ENCODE measurements at places on chromosomes 3 and 15. TPM values are rescaled to one million over a fixed set of nuclear protein-coding genes. Genes with fewer than 3 reads are reported as not detected.
A peak's percentile ranks its signal among the peaks of the same experiment; 100 is the strongest.

Gene GOLGA8J
- not detected for total RNA-seq

Gene DNAJC17
- 36.9 TPM for total RNA-seq

Gene LMAN1L
- not detected for total RNA-seq

Gene TTC14
- total RNA-seq: 30.9 TPM

DNA sequence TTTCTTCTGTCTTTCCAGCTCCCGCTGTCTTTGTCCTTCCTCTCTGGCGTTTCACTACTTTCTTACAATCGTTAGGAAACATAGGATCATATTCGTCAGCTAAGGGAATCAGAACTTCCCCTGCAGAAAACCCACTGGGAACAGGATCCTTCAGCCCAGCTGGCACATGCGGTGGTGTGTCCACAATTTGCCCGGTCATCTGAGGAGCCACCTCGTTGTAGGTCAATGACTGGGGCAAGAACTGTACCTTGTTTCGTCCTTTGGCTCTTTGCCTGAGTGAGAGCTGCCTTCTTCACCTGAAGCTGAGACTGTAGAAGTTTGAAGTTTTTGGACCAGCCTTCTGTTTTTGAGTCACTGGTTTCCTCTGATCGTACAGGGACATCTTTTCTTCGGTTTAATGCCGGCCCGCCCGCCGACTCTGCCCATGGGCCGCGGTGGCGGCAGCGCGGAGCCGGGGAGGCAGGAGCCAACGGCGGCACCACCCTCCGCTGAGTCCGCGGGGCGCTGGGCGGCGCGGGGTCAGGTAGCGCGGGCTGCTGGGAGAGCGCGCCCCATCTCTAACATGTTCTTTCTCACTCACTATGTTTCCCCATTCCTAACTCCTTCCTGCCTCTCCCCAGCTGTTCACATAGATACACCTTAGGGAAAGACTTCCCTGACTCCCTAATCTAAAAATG lies 214.1 kb upstream of the NANOGP8 start:
- DNase-seq: no peak

GRCh38 chr3:78260388-78260787 lies 1220.5 kb downstream of the ROBO2 start:
- no peak for DNase-seq

- DNase-seq: peak; percentile 12
Observed at GRCh38 chr3:16945330-16945729, 60.6 kb downstream of the PLCL2 start.
